ENCODE measurements at places on chromosomes 16 and 17.

GRCh38 chr16:21600031-21600773 lies 825 bp downstream of the METTL9 start:
- no peak for DNase-seq

- DNase-seq: no peak
These were observed 224.2 kb downstream of the C16orf78 start for GRCh38 chr16:49597796-49598195.

DNA sequence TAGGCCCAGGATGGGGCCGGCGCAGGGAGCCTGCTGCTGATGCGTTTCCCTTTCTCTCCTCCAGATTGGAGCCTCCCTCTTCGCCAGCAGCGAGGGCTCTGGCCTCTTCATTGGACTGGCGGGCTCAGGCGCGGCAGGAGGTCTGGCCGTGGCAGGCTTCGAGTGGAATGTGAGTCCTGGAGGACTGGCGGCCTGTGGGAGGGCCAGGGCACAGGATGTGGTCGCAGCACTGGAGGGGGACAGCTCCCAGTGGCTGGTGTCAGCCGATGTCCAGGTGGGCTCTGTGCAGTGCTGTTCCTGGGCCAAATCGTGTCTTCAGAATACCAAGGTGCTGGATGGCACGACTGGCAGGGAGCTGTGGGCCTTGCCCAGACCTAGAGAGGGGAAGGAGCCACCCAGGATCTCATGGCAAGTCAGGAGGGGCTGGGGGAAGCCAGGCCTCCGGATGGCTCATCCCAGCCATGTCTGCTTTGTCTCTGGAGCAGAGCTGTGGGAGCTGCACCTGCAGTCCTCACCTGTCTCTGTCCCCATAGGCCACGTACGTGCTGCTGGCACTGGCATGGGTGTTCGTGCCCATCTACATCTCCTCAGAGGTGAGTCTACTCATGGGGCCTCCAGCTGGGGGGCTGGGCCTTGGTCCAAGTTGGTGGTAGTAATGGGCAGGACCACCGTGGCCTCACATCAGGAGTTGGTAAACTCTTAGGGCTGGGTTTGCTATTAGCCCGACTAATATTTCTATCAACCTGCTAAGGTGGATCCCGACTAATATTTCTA lies 7.3 kb downstream of the SLC5A10 start:
- DNase-seq: no peak

GRCh38 chr17:73723317-73723716 lies 79.1 kb upstream of the SDK2 start:
- no peak for DNase-seq

DNA sequence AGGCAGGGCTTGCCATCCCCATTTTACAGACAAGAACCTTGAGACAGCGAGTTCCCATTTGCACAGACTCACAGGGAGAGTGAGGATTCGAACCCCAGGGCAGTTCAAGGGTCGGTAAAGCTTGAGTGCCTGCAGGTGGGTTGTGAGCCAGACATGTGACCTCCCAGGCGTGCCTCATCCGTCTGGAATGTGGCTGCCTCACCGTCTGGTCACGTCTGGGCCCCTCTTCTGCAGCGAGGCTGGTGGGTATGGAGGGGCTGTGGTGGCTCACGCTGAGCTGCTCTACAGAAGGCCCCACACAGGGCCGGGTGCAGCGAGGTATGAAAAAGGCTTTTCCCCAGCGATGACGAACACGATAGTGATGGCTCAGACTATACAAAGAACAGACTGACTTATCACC lies 35.8 kb upstream of the LHX1 start:
- no peak for DNase-seq

DNA sequence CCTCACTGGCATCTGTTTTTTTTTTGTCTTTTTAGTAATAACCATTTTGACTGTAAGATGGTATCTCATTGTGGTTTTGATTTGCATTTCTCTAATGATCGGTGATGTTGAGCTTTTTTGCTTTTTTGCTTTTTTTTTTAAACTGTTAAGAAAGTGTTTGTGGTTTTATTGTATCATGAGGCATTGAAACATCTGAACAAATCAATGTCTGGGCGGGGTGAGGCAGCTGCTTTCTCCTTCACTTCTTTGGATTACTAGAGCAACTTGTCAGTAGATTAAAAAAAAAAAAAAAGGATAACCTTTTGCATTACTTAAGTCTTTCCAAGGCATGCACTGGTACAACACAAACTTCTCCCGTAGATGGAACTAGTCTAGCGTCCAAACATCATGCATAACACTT lies 191.7 kb downstream of the CEP112 start:
- no peak for DNase-seq

DNA sequence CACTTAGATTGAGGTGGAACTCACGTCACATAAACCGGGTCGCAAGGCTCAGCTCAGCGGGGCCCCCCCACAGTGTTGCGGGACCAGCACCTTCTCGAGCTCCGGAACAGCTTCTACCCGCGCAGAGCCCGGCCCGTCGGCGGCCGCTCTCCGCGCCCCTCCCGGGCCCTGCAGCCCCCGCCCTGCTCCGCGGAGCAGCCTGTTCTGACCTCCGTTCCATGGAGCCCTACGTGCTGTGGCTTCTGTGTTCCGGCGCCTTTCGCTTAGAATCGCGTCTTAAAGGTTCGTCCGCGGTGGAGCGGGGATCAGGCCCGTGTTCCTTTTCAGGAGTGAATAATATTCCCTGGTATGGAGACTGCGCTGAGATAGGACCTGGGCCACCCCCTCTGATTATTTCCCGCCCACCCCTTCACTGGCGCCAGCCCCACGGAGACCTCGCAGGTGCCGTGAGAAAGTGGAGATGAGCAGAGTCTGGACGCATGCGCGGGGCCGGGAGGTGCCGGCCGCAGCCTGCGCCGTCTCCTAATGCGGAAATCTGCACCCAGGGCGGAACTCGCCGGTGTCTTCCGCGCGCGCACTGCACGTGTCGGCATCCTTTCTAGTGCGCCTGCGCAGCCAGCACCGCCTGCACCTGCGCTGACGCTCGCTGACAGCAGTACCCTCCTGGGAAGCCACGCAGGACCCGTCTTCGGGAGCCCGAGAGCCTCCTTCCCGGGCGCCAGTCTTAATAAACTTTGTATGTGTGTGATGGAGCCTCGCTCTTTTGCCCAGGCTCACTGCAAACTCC lies 30.9 kb downstream of the ZNF778 start:
- no peak for DNase-seq

DNA sequence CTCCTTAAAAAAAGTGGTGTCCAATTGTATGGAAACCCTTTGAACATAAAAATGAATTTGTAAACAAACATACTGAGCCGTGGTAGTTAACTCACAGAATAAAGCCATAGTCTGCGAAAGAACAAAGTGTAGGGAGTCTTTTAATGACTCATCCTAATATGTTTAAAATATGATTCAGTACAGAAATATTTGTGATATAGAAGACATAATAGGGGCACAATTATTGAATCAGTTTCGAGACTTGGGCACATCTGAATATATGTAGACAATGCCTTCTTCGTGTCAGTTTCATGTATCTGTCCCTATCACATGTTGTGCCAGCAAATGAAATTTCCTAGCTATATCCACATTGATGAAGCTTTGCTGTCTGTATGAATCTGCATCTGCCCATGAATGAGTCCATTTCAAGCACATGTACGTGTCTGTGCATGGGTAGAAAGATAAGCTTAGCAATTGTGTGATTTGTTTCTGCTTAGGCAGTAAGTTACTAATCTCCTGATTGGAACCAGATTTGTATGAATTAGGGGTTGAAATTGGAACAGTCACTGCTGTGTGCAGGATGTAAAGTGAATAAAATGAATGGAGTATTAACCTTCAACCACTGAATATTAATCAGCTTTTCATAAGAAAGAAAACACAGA lies 112.5 kb upstream of the SOX9 start:
- no peak for DNase-seq

- no peak for DNase-seq
These were observed 265.5 kb downstream of the C16orf95 start for GRCh38 chr16:87051526-87052320.

DNA sequence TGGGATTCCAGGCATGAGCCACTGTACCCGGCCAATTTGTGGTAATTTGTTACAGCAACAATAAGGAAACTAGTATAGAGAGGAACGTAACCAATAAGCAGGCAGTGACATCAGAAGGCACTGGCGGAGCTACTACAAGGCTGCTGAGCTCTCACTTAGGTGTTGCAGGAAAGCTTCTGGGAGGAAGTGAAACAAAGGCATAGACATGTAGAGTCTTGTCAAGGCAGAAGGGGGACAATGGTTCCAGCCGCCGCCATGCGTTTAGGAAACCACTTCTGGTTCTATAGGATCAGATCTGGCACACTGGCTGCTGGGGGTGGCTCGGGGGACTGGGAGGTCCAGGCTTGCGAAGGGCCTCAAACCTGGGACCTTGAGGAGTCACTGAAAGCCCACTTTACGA lies 9.4 kb upstream of the CPSF4L start:
- DNase-seq: no peak

- DNase-seq: no peak
These were observed 25.8 kb downstream of the TTYH2 start for GRCh38 chr17:74239172-74239571.

DNA sequence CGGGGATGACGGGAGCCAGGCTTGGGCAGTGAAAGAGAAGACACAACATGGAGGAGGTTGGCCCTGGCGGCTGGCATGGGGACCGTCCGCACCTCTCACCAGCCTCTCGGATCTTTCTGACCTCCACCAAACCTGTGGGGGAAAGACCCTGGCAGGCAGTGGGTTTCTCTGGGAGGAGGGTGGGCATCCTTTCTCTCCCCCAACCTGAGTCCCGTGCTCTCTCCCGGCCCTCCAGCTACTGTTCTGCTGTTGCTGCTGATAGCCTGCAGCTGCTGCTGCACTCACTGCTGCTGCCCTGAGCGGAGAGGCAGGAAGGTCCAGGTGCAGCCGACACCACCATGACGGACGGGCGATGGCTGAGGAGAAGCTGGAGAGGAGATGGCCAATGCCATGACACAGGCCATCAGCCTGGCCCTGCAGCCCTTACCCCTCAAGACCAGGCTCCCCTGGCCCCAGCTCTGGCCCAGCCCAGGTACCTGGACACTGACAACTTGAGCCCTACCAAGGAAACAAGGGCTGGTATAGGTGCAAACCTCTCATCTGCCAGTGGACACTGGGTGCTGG lies 7.4 kb downstream of the SMIM5 start:
- no peak for DNase-seq
